ENCODE measurements at places on chromosomes 11 and 22.

- DNase-seq, result no peak
These were observed 786 bp downstream of the CAPN1 start for GRCh38 chr11:65182258-65183170.

- no peak for DNase-seq
These were observed 26.8 kb downstream of the TRIM44 start for GRCh38 chr11:35689081-35689996.

DNA sequence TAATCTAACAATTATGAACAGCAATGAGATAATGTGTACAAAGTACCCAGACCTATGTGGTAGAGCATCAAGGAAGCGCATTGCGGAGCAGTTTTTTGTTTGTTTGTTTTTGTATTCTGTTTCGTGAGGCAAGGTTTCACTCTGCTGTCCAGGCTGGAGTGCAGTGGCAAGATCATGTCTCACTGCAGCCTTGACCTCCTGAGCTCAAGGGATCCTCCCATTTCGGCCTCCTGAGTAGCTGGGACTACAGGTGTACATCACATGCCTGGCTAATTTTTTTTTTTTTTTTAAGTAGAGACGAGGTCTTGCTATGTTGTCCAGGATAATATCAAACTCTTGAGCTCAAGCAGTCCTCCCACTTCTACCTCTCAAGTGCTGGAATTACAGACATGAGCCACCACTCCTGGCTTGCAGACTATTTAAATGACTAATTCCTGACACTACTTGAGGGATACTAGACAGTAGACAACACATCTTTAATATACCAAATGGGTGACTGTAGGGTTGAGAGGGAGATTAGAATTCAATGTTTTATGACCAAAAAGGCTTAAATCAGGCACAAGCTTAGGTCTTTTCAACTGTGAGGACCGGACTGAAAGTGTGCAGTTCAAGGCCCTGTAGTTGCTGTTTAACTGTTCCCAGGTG is 12.7 kb downstream of the OR51B4 start:
- no peak for DNase-seq

GRCh38 chr11:27309046-27309445 is 54.0 kb downstream of the CCDC34 start:
- DNase-seq, result no peak

DNA sequence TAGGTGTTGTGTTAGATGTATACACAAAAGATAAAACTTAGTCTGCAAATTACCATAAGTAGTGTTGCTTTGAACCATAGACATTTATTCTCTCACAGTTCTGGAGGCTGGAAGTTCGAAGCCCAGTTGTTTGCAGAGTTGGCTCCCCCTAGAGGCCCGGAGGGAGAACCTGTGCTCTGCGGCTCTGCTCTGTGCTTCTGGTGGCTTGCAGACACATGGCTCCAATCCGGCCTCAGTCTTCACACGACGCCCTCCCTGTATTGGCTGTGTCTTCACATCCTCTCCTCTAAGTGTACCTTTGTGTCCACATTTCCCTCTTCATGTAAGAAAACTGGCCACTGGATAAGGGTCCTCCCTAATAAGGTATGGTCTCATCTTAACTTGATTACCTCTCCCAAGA is 128.4 kb downstream of the OPCML start:
- no peak for DNase-seq

DNA sequence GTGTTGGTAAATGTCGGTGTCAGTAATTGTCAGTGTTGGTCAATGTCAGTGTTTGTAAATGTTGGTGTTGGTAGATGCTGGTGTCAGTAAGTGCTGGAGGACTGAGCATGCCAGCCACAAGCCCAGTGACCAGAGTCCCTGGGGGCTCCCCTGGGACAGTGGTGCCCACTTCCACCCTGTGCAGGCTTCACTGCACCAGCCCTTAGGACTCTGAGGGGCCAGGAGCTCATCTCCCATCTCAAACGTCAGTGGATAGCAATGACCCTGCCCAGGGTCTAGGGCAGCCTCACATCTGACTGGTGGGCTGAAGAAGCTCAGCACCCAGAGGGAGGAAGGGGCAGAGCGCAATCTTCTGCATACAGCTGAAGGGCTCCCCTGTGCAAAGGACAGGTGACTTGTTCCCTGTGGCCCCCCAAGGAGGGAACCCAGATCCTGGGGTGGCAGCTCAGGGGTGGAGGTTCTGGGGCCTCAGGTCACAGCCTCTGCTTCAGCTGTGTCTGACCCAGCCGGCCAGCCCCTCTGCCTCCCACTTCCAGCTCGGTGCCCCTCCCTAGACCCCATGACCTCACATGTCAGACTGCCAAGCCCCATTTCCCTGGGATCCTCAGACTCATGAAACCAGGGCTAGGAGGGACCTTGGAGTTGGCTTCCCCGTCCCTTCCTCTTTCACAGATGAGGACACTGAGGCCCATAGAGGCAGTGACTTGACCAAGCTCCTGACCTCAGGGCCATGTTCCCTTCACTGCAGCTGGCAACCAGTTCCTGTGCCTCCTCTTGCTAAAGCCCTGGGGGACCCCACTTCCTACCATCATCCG is 138.4 kb downstream of the CRYBB2 start:
- no peak for DNase-seq

- no peak for DNase-seq
These were observed 27.3 kb downstream of the MRTFA start for GRCh38 chr22:40609216-40609615.

GRCh38 chr22:45460288-45461109 is 42.2 kb upstream of the FBLN1 start:
- no peak for DNase-seq

- DNase-seq, result no peak
These were observed 16.2 kb downstream of the BAD start for GRCh38 chr11:64268025-64268892.

DNA sequence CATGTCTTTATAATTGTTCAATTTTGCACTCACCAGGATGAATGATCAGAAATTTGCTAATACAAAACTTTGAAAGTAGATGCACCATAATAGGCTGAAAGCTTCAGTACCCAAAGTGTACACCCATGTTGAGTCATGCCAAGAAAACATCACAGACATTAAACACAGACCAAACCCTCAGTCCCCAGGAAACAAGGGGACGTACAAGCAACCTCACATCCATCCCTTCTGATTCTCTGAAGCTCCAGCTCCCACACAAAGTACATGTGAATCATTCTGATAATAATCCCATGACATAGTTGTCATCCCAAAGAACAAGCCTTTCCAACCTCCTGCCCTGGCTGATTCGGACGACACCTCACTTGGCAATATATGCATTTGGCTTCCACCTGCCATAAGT is 183.8 kb downstream of the SNX19 start:
- DNase-seq, result no peak
